ENCODE measurements at places on chromosomes 6 and 20.

- no peak for DNase-seq
Observed at GRCh38 chr6:16006681-16007080, 122.2 kb upstream of the MYLIP start.

DNA sequence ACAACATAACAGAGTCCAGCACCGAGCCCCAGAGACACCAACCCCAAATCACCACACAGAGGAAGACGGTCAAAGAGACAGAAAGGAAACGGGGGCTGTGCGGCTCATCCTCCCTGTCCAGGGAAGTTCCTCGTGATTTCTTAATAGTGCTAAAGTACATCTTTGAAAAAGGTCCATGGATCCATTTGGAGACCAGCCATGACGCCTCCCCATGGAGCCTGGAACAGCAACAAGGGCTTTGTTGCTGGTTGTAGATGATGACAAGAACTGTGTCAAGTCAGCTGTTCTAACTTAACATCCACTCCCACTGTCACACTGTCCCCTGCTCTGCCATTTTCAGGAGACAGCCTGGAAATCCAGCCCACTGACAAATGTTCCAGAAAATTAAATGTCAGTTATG lies 99.7 kb downstream of the ATP9A start:
- DNase-seq, result no peak

DNA sequence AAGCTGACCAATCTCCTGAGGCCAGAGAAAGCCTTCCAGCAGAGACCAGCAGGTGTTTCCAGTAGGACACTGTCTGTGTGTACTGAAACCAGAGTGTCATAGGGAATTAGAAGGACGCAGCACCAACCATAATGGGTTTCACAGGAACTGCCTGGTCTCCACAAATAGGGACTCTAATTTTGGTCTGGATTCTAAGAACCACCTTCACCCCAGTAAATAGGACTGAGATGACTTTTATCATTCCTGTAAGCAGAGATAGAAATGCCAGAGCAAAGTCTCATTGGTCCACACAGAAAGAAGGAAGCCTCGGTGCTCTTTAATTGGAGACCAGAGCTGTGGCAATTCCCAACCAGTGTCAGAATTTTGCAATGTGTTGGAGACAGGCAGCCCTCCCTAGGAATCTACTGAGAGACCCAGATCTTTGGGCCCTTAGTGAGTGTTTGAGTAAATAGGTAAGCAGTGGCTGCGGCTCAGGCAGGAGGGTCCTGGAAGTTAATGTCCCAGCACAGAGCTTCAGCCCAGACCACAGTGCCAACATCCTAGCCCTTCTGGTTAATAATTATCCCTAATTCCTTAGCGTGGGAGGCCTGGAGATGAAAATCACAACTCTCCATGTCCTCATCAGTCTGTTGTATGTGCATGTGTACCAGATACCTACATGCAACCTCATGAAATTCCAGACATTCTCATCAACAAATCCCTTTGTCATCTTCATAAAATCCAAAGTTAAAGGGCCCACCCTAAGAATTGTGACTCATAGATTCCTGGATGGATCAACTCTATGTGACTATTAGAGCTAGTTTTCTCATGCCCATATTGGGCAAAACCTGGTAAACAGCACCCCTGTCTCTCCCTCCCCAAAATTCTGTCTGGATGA lies 81.2 kb downstream of the UNC5CL start:
- DNase-seq, result no peak

GRCh38 chr20:52457826-52458225 lies 266.2 kb upstream of the ZFP64 start:
- DNase-seq, result no peak

DNA sequence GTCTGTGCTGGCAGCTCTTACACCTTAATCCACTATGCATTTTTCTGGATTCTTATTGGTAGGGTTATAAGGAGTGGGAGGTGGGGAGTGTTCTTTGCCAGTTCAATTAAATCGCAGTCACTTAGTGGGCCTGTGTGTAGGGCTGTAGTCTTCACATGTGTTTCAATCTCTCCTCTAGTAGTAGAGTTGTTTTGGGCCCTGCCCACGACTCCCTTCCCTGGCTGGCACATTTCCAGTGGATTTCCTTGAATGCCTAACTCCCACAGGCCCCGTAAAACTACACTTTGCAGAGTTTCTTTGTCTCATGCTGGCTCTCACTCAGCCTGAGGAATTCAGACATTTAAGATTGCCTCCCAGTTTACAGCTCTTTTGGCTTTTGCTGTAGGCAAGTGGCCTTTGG lies 414.0 kb upstream of the OPRM1 start:
- no peak for DNase-seq

GRCh38 chr6:117483004-117483644 lies 650 bp downstream of the DCBLD1 start:
- DNase-seq, result no peak

DNA sequence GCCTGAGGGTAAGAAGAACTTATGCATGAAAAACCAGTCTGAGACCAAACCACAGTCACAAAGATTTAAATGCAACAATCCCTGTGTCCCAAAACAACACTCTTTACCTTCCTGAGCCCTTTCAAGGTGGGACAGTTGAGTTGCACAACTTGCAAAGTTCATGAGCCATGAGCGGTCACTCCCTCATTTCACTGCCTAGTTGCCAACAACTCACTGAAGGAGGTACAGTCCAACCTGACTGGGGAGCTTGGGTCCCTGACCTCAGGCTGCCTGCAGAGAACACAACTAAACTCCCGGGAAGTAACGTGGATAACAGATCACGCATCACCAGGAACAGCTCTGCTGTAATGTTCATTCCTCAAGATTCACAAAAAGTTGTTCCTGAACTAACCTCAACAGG lies 69.4 kb downstream of the MBOAT1 start:
- no peak for DNase-seq

All from cortex of kidney (tissue), 1 donor.